ENCODE measurements at places on chromosomes 6 and 20.

DNA sequence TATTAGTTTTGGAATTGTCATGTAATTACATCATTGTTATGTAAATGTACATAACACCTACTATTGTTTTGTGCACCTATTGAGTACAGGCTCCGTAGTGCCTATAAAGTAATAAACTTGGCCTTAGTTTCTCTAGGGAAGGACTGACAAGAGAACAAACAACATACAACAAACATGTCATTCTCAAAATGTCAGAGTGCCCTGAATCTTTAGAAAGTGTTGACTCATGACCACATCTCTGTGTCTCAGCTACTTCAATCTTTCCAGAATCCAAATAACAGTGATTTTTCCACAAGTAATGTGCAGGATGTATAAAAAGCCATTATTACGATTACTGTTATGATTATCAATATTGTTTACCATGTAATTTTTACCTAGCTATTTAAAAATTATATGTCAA is 17.2 kb downstream of the LAMP5 start:
- DNase-seq: no peak

GRCh38 chr6:36028877-36029324 is 1.3 kb downstream of the MAPK14 start:
- DNase-seq: peak; percentile 82

GRCh38 chr6:154732538-154733182 is 556 bp upstream of the SCAF8 start:
- DNase-seq: no peak

DNA sequence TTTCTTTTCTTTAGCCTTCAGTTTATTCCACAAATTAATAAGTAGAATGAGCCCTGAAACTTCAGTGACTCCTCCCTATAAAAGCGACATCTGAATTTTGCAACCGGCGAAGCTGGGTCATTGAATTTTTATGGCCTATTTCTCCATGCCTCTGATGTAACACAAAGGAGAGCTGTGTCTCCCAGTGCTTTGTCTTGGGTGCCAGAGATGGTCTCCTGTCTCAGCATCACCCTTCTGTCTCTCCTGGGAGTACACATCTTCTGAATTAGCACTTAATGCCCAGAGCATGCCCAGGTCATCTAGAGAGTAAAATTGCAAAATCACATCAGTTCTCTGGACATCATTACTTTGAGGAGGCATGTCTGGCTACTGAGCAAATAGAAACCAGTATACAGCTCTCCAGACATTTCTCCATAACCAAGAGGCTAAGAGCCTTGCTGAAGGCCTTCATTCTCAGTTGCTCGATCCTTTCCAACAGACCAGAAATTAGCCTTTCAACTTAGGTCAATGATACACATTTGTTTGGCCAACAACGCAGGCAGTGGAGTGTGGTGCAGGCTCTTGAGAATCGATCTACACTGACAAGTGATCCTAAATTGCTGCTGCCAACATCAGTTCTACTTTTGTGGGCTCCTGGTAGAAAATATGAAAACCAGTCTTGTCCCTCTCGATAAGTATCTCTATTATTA is 176.0 kb upstream of the FOXQ1 start:
- no peak for DNase-seq

DNA sequence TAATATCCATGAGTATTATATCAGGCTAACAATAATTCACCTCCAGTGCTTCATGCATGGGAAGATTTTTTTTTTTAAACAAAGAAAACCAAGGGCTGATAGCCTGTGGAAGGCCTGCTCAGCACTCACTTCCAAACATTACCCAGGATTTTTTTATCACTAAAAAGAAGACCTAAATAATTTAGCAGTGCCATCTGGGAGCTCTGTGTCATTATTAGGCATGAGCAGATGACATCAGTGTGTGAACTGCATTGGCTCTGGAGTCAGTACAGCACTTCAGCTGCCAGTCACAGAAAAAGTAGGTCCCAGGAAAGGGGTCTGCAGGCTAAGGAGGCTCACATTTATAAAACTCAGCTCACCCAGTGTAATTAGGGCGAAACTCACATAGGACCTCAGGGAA is 94.8 kb downstream of the COL21A1 start:
- no peak for DNase-seq

DNA sequence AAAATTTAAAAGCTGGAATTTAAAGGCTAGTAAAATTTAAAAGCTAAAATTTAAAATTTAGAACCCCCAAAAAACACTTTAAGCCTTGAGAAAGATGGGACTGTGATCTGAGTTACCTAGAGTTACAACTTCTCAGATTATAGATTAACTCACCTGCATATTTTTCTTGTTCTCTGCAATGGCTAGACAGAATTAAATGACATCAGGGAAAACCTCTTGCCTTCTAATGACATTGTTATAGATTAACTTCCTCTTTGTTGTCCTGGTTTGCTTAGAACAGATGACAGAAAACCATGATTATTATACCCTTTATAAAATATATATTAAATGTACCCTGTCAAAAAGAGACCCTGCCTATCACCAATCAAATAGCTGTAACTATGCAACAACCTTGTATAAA is 56.4 kb downstream of the TRDN start:
- no peak for DNase-seq

- no peak for DNase-seq
Observed at GRCh38 chr6:33933101-33933500, 129.3 kb upstream of the MLN start.

All from NAMALWA (cell line).